Activated CD4-positive, alpha-beta T cell treated with anti-CD3 and anti-CD28 coated beads, Interleukin-2, amount 50 U/mL, for 16 hours (primary cell): ENCODE measurements at places on chromosomes 16 and 17.

GRCh38 chr16:23185656-23186055, 3.1 kb downstream of the SCNN1G start:
- DNase-seq, result no peak

- DNase-seq, result peak; percentile 26
Observed at GRCh38 chr17:82003411-82004381, 19.0 kb downstream of the CENPX start.

- no peak for DNase-seq
Observed at GRCh38 chr16:75058806-75059205, 57.8 kb downstream of the LDHD start.

- no peak for DNase-seq
Observed at GRCh38 chr16:30406795-30407101, 658 bp upstream of the ZNF771 start.

- no peak for DNase-seq
Observed at GRCh38 chr17:59762824-59763374, 55.4 kb downstream of the VMP1 start.

DNA sequence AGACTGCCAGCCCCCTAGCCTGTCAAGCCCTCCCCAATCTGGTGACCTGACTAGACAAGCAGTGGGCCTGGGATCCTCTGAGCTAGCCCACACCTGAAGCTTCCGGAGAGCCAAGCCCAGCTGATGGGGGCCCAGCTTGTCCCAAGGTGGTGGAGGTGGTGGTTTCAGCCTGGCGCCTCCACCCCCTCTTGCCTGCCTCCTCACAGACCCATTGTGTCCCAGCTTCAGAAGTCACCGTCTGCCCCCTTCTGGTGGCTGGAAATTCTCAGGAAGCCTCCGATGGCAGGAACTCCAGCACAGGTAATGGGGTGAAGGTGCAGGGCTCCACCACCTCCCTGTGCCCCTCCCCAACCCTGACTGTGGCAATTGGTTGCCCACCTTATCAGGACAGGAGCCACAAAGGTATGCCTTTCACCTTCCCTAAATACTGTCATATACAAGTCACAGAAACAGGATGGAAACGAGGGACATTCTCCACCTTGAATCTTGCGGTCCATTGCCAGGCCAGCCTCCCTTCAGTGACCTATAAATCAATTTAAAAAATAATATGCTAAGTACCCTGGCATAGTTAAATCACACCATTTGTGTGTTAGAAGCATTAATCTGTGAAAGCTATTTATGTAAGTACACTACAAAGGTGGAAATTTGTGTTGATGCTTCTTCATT, 66.0 kb upstream of the ZNF423 start:
- peak; percentile 49 for DNase-seq

DNA sequence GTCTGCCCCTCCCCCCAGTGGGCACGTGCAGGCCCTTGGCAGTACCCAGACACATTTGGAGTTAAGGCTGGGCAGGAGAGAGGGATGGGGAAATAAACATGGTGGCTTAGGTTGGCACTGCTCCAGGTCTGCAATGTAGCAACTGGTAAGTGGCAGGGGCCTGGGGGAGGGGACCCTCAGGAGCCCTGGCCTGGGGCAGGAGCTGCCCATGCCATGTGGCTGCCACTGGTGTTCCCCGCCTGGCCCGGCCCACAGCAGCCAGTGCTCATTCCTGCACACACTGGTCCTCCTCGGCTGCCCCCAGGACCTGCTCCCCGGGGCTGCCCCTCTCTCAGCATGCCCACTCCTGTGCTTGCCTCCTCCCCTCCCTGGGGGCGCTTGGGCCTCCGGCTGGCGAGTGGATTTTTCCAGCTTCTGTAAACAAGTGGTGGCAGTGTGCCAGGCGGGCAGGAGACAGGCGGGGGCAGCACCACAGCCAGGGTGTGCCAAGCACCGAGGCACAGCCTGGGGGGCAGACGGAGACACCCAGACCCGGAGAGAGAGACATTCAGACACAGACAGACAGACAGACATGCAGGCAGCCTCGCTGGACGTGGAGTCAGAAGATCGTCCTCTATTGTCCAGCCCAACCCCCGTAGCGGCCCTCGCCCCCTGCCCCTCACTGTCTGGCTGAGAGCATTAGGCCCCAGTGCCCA, 9.4 kb downstream of the THRA start:
- DNase-seq, result no peak

DNA sequence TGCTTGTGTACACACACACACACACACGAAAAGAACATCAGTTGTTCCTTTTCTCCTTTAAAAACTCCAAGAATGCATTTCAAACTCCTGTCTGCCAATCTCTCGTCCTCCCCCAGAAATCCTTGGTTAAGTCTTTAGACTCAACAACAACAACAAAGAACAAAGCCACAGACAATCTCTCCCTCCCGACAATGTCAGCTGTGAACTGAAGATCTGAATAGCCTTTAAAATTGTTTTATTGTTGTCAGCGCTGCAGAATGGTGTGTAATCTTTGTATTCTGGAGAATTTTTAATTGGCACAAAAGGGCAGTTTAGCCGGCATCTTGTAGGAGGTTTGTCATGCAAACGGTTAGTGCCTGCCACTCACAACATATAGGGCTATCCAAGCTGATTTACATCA, 219.5 kb downstream of the MSI2 start:
- no peak for DNase-seq
